ENCODE measurements at places on chromosomes 2 and 18. TPM values are rescaled to one million over a fixed set of nuclear protein-coding genes. Genes with fewer than 3 reads are reported as not detected.
A peak's percentile ranks its signal among the peaks of the same experiment; 100 is the strongest.

DNA sequence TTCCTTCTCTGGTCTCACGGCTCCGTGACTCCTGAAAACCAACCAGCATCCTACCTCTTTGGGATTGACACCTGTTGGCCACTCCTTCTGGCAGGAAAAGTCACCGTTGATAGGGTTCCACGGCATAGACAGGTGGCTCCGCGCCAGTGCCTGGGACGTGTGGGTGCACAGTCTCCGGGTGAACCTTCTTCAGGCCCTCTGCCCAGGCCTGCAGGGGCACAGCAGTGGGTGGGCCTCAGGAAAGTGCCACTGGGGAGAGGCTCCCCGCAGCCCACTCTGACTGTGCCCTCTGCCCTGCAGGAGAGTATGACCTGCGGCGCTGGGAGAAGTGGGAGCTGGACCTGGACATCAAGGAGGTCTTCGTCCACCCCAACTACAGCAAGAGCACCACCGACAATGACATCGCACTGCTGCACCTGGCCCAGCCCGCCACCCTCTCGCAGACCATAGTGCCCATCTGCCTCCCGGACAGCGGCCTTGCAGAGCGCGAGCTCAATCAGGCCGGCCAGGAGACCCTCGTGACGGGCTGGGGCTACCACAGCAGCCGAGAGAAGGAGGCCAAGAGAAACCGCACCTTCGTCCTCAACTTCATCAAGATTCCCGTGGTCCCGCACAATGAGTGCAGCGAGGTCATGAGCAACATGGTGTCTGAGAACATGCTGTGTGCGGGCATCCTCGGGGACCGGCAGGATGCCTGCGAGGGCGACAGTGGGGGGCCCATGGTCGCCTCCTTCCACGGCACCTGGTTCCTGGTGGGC, 10.0 kb downstream of the PROC start:
- DNase-seq: no peak

- no peak for DNase-seq
These were observed 894.9 kb upstream of the CDH2 start for GRCh38 chr18:29071869-29072268.

DNA sequence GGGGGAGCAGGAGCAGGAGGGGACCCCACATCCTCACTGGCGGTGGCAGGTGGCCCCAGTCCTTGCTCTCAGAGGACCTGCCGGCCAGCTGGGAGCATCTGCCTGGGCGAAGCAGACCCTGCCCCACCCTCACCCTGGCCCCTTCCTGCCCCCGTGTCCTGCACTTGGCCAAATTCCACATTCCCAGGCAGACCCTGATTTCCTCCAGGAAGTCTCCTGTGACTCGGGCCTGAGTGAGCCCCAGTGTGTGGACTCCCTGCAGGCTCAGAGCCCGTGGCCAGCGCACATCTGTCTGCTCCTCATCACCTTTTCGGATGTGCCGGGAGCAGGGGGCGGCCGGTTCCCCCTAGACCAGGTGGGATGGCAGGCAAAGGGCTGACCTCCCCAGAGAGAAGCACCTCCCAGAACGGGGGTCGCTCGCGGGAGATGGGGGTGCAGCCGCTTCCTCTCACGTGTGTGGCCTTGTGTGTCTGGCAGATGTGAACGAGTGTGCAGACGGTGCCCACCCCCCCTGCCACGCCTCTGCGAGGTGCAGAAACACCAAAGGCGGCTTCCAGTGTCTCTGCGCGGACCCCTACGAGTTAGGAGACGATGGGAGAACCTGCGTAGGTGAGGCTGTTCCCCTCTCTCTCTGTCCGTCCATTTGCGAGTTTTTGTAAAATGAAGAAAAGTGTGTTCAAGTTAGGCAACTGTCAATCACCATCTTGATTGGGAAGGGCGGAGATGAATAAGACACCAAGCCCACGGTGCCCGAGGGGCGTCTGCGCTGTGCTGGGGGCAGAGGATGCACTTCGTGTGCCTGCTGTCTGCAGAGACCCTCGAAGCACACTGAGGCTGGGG, 90.4 kb downstream of the TPO start:
- DNase-seq: no peak

The TMEM200C gene
- total RNA-seq: not detected

GRCh38 chr2:1505031-1505441, 91.8 kb downstream of the TPO start:
- DNase-seq: no peak

The CHST10 gene
- 4.0 TPM for total RNA-seq

- no peak for DNase-seq
These were observed 9.3 kb downstream of the RMC1 start for GRCh38 chr18:23512641-23513040.

DNA sequence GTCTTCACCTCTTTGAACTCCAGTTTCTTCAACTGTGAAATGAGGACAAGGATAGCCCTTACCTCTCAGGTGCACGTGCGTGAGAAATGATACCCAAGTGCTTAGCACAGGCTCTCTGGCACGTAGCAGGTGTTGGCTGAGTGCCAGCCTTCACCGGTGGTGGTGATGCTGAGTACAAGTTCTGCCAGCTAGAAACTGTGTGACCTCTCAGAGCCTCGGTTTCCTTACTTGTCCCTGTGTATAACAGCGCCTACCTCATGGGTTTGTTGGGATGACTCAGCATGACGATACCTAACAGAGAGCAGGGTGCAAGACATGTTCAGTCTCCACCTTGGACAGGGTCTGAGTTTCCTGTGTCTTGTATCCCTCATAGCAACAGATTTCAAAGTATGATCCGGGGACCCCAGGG, 205.1 kb downstream of the TNS1 start:
- DNase-seq: peak; percentile 52

GRCh38 chr2:228056293-228057097, 125.0 kb downstream of the SPHKAP start:
- DNase-seq: peak; percentile 24

The EFR3B gene
- 0.09 TPM for total RNA-seq

GRCh38 chr2:222547083-222547482, 108.8 kb downstream of the FARSB start:
- no peak for DNase-seq

The SPDYA gene
- total RNA-seq: 2.6 TPM

DNA sequence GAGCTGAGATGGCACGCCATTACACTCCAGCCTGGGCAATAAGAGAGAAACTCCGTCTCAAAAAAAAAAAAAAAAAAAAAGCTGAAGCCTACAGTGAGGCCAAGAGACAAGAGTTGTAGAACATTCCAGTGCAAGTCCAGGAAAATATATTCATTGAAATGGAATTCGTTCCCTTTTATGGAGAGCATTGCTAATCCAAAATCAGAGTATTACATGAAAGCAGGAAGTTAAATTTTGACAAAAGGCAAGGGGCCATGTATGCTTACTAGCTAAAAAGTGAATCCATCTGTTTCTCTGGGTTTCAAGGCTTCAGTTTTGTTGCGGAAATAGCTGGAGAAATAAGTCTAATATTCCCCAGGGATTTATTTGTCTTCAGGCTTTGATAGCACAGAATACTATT, 471.7 kb downstream of the THSD7B start:
- no peak for DNase-seq

- no peak for DNase-seq
These were observed 164.0 kb downstream of the HDAC4 start for GRCh38 chr2:239236808-239237205.

DNA sequence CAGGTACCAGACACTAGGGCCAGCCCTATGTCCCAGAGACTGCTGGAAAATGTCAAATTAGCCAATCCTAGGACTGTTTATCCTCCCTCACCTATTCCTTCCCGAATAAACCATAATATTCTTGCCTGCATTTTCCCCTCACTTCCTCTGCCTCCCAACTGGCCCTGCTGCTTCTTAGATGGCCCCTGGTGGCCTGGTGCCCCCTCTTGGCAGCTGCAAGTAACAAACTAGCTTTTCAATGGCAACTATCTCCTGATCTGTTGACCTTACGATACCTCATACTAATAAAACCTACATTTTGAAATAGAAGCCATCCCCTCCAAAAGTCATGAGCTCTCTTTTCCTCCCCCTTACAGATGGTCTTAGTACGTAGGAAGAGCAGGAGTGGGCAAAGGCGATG, 132.0 kb downstream of the ALPK2 start:
- DNase-seq: peak; percentile 42

GRCh38 chr18:1045658-1046057, 141.0 kb downstream of the ADCYAP1 start:
- no peak for DNase-seq

The AGXT gene
- not detected for total RNA-seq

The OSBPL6 gene
- 26.2 TPM for total RNA-seq

The HRH4 gene
- total RNA-seq: 0.10 TPM

The TUBB8B gene
- total RNA-seq: not detected

DNA sequence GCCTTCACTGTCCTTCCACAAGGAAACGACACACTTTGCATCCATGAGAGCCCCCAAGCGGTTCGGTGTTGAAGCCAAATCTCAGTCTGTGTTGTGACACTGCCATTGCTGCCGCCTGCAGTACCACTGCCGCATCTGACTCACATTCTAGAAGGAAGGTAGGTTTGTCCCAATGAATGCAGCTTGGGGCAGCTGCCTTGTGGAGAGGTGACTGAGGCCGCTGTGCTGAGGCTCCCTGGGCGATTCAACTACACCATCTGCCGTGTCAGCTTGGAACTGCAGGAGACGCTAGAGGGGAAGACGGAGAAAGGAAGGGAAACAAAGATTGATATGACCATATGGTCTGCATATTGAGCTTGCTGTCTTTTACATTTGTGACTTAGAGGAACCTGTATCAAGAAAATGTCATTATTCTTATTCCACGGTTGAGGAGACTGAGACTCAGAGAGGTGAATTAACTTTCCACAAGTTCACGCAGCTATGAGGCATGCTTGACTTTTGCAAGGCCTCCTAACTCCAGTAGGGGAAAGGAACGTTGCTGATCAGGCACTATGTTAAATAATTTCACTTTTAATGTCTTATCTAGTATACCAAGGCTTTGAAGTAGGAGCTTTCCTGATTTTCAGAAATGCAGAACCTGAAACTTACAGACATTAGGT, 43.5 kb upstream of the LMAN1 start:
- DNase-seq: peak; percentile 87

The TUBA3E gene
- total RNA-seq: not detected

DNA sequence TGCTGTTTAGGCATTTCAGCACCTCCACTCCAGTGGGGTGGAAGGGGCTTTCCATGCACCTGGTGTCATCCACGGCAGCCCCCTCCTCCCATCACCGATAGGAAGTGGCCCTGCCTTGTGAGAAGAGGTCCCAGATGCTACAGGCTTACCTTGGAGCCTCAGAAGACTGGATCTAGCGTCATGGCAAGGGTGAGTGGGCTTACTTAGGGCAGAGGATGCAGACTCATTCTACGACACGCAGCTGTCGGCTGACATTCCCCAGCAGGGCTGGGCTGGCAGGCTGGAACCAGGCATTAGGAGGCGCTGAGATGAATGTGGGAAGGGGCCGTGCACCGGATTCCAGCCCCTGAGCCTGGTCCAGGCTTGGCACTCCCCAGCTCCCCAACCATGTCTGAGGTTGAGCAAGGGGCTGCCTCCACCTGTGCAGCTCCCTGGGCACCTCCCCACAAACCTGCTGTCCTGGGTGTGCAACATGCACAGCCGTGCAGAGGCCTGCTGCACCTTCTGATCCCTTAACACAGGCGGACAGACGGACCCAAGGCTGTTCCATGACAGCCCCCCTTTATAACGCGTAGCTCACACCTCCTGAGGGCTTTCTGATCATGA, 1.7 kb upstream of the PRLH start:
- no peak for DNase-seq

The C2orf78 gene
- not detected for total RNA-seq

GRCh38 chr18:59238385-59238784, 18.4 kb downstream of the GRP start:
- no peak for DNase-seq

The INSIG2 gene
- total RNA-seq: 15.0 TPM

GRCh38 chr2:130762031-130762909, 6.9 kb downstream of the AMER3 start:
- no peak for DNase-seq

DNA sequence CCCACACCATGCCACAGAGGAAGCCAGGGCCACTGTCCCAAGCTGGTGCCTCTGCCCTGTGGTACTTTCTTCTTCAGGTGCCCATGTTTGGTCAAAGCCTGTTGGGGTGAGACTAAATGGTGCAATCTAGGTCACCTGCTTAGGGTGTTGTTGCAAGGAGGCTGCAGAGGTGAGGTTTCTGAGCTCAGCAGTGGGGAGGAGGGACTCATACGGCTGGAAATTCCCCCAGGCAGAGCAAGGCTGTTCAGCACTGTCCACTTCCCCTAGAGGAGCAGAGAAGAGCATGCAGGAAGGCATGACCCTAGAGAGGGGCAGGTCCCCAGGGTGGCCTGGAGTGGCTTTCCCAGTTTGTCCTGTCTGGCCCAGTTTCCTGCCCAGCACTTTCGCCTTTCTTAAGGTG, 211.0 kb downstream of the HAUS1 start:
- no peak for DNase-seq

DNA sequence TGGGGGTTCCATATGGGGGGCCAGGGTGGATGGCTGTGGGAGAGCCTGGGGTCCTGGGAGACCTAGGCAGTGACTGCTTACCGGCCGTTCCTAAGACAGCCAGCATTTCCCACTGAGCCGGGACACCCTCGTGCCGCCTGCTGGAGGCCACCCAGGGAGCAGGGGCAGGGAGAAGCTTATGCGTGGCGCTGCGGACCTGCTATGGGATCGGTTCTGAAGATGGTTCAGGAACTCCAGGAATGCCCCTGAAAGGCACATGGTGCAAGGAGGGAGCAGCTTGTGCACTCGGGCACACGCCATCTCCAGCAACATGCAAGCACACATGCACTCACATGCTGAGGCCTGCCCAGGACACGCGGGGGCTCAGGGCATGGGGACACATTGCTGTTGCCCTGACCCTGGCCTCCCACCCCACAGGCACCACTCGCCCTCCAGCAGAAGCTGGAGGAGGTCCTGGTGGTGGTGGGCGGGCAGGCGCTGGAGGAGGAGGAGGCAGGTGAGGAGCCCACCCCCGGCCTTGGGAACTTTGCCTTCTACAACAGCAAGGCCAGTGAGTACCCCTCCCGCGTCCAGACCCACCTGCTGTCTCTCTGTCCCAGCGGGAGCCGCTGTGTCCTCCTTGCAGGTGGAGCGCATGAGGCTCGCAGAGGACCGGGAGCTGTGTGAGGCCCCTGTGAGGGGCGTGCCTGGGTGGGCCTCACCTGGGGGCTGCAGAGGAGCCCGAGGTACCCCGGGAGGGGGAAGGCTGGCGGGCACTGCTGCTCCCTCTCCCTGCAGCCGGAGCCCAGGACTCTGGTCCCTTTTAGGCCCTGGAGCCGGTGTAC, 4.1 kb downstream of the KLHL30 start:
- DNase-seq: peak; percentile 51

Measured in MCF 10A (cell line).